ENCODE measurements at places on chromosomes 3 and 15. TPM values are rescaled to one million over a fixed set of nuclear protein-coding genes. Genes with fewer than 3 reads are reported as not detected.

Gene GPR160
- polyA plus RNA-seq, result 0.73 TPM

Gene CPNE9
- not detected for polyA plus RNA-seq

DNA sequence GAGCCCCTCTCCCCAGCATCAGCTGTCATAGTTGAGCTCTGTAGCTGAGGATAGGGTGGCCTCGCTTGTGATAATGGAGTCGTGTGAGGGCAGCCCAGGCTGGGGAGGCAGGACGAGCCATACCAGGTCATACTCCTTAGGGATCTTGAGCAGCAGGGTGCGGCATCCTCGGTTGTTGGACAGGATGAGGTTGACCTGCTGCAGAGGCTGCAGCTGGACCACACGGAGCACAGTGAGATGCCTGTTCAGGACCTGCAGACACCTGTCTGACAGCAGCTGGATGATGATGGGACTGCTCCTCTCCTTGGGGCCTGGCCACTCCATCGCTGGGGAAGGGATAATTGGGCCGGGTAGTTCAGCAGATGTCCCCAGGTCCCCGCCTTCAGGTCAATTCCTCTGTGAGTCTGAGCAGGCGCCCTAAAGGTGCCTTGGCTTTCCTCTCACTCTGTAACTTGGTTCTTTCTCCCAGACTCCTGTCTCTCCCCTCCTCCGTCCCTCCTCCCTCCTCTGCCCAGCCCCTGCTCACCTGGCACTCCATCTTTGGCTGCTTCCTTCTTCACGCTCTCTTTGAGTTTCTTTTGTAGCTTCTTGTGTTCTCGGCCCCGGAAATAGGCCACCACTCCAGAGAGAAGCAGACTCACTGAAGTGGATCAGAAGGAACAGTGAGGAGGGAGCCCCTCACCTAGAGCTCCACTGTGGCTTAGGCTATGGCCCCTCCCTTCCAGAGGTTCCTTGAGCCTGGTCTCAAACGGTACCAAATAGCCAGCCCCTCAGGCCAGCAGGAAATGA is 7.8 kb downstream of the DUOX2 start:
- no peak for DNase-seq

Gene GATA2
- polyA plus RNA-seq, result 33.3 TPM

Gene DHFR2
- 3.9 TPM for polyA plus RNA-seq

GRCh38 chr15:37973856-37974255 is 39.4 kb downstream of the TMCO5A start:
- peak; percentile 26 for DNase-seq

GRCh38 chr3:146072824-146073223 is 88.2 kb downstream of the PLOD2 start:
- peak; percentile 52 for DNase-seq

- no peak for DNase-seq
Measured at GRCh38 chr3:15171096-15171495, 35.0 kb upstream of the CAPN7 start.

DNA sequence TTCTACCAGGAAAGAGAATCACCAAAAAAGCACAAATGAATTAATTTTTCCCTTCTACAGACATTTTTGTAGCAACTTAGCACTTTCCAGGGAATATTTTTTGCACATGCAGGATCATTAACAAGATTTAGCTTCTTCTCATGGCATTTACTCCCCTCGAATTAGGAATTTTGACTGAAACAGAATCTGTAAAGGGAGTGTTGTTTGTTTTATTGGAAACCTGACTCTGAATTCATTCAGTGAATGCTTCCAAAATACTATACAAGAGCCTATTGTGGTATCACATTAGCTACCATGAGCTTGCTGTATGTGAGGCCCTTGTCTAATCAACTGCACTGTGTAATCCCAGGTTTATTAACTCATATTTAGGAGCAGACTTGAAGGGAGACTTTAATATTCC is 130.4 kb upstream of the ATP10A start:
- no peak for DNase-seq

- DNase-seq, result peak; percentile 92
Measured at GRCh38 chr3:14434126-14434497, 31.7 kb downstream of the SLC6A6 start.

Gene WDR49
- not detected for polyA plus RNA-seq

Gene PDIA3
- 1,111 TPM for polyA plus RNA-seq

DNA sequence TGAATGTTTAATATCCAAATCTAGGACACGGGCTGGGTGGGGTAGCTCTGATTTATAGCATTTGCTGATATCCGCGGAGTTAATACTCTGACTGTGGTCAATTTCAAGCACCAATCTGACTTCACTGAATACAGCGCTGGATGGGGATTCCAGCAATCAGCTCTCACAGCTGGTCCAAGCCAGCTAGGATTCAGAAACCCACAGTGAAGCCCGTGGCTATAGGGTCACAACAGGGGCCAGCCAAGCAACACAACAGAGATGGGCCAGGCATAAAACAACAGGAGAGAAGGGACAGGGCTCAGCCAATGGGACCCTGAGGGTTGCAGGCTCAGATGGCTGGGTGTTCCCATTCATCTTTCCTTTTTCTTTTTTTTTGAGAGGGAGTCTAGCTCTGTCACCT is 5.4 kb upstream of the LMAN1L start:
- no peak for DNase-seq

DNA sequence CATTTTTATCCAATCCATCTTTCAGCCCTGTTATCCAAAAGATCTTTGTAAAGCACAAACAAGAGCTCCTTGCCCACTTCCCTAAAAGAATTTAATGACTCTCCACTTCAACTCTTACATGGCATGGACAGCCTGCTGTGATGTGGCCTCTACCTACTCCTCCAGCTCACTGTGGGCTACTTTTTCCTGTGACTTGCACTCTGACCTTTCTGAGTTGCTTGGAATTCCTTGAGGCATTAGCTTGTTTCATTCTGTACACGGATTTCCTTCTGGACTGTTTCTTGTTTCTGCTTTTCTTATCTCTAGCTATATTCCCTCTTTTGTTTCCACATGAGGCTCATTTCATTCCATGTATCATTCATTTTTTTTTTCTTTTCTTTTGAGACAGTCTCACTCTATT is 15.2 kb downstream of the QTRT2 start:
- DNase-seq, result no peak

- no peak for DNase-seq
Measured at GRCh38 chr15:72368899-72369298, 6.9 kb downstream of the HEXA start.

Gene ATP13A4
- polyA plus RNA-seq, result not detected

- no peak for DNase-seq
Measured at GRCh38 chr3:151142929-151143328, 57.5 kb downstream of the MED12L start.

Gene SUSD5
- 0.09 TPM for polyA plus RNA-seq
